ENCODE measurements at places on chromosomes 7 and 10.

DNA sequence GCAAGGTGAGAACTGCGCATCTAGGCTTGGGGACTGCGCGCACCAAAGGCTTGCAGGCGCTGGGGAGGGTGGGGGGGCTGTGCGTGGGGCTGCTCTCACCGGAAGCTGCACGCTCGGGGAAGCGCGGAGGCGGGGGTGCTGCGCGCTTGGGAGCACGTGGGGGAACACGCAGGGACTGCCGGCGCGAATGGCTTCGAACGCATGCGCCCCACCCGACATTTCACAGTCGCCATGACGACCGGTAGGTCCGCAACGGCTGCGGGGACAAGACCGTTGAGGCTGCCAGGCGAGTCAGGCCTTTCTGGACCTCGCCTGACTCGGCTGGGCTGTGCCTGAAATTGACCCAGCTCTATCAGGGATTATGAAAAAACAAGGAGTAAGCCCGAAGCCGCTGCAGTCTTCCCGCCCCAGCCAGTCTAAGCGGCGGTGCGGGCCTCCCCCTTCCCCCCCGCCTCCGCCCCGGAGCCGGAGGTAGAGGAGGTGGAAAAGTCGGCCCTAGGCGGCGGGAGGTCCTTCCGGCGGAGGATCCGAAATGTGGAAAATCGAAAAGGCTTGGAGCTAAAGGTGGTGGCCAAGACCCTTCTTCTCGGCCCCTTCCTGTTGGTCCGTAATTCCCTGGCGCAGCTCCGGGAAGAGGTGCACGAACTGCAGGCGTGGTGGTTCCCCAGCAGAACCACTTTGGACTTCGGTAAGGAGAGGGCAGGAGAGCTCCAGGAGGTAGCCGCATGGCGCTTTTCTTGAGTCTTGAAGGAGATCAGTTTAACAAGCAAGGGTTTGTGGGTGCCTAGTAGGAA lies 34.9 kb upstream of the STEAP1 start:
- DNase-seq, result no peak

DNA sequence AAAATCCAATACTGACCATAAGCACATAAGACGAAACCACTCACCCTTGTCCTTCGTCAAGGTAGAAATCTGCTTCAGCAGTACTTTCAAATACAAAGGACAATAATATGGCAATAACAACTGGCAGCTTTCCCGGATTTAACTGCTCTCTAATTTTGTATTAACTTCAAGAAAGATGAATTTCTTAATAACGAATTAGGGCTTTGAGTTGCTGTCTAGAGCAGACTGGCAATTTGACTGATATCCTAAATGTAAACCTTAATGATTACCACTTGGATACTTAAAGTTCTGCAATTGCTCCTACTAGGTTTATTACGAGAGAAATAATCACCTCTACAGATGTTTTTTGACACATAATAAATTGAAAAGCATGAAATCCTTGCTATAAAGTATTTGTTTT lies 418.7 kb downstream of the MAGI2 start:
- no peak for DNase-seq

GRCh38 chr10:97327348-97328294 lies 6.9 kb downstream of the FRAT2 start:
- no peak for DNase-seq

GRCh38 chr10:51804866-51805265 lies 105.5 kb upstream of the CSTF2T start:
- no peak for DNase-seq

DNA sequence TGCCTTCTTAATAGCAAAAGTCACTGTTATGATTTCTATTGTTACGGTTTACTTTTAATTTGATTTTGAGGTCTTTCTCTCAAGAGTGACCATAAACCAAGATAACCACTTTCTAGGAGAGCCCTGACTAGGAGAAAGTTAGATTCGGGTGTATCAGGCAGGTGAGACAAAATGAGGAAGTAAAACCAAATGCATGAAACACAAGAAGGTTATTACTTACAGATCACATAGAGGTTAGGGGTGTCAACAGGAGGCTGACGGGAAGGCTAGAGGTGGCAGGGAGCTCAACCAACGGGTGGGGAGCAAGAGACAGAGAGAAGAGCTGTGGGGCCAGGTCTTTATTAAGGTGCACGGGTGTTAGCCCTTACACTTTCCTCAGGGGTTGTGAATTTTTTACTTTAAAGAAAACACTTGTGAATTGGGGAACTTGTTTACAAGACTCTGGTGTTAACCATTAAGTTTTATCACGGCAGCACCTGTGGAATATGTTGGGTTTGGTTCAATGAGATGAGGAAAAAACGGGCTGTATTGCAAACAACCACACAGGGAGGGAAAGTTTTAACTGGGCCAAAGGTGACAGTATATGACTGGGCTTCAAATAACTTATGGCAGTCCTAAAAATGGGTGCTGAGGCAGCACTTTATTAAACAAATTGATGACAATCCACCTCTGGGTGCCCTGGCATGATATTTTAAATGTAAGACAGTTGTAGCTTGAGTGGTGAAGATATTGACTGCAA lies 154.9 kb downstream of the SDHAF3 start:
- DNase-seq, result no peak

DNA sequence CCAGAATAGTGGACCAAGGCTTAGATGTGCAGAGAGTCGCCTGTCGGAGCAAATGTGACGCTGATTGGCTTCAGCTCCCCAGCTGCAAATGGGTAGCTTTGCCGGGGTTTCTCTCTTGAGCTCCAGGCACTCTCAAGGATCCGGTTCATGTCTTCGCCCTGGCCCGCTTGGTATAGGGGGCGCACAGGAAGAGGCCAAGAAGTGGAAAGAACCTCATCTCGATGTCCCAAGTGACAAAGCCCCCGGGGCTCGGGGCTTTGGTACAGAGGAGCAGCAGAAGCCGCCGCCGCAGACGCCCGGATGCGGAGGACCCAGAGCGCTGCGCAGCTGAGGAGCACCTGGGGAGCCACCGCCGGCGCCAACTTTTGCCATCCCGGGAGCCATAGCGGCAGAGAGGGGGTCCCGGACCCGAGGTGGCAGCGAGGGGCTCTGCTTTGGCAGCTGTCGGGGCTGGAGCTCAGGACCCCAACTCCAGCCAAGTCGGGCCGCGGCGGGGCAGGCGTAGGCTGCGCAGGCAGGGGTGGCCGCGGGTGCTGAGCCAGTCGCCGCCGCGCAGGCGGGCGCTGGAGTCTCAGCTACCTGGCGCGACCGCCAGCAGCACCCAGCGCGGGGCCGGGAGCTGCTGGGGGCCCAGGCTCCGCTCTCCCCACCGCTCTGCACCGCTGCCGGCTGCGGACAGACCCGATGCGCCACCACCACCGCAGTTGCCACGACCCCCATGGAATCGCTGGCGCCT lies 466.6 kb downstream of the XPNPEP1 start:
- DNase-seq, result no peak

DNA sequence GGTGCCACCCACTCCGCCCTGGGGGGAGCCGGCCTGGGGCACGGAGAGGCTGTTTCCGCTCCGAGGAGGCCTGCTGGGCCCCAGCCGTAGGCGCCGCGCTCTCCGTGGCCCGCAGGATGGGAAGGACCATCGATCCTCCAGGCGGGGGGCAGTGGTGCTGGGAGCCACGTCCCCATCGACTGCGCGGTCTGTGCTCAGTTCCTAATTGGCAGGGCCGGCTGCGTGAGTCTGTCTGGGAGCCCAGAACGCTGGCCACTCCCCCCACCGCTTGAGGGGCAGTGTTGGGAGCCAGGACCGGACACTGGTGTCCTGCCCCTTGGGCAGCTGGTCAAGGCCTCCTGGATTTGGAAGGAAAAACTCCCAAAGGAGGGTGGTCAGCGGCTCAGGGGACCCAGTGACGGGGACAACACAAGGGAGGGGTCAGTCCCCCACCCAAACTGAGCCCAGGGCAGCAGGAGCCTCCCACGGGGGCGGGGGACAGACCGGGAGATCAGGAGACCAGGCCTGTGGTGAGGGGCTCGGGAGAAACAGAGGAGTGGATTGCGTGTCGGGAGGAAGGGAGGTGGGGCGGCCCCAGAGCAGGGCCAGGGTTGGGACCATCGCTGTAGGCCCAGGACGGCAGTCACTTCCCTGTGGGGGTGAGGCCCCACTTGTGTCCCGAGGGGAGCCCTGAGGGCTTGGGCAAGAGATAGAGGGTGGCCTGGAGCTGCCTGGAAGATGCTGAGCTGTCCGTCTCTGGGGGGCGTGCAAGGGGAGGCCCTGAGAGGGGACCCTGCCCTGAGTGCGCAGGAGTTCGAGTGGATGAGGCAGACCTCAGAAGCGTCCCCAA lies 89.0 kb downstream of the UNCX start:
- DNase-seq, result no peak

- no peak for DNase-seq
These were observed 90.7 kb upstream of the TMEM26 start for GRCh38 chr10:61543831-61544230.

- DNase-seq, result peak; percentile 98
These were observed at the start of the genes PDZD7 and SFXN3 for GRCh38 chr10:101031128-101031795. Gene PDZD7, minus strand, starts transcription at chr10:101031129. Its CDS starts 910 bp downstream, at chr10:101030219. Gene SFXN3, plus strand, starts transcription at chr10:101031234. Its CDS starts 3,461 bp downstream, at chr10:101034695.

All from tibial artery (tissue), 4 donors.